Upper lobe of right lung (tissue), 1 donor: ENCODE measurements at places on chromosomes 7 and 10. TPM values are rescaled to one million over a fixed set of nuclear protein-coding genes. Genes with fewer than 3 reads are reported as not detected.

FOXI2 gene
- total RNA-seq, result not detected

PAX4 gene
- total RNA-seq, result not detected

AMPH gene
- 0.58 TPM for total RNA-seq

BEND7 gene
- total RNA-seq, result 31.1 TPM

OR2A5 gene
- not detected for total RNA-seq

- no peak for DNase-seq
Measured at GRCh38 chr7:115748123-115748738, 282.3 kb downstream of the TFEC start.

RBP3 gene
- total RNA-seq, result not detected

DNA sequence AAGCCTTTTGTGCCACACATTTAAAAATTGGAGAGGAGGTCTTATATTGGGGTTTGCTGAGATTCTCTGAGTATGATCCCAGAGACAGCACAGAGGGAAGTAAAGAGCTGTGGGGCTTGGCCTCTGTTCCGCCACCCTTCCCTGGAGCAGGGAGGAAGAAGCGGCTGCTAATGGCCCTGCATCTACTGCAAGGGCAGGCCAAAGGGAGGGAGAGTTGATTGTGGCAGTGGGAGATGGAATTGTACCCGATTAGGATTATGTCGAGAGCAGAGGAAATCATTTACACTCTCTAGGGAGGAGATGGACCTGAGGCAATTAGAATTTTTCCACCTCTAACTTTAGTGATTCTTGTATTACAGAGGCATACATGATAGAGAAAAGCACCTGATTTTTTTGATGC, 28.8 kb downstream of the CYP17A1 start:
- DNase-seq, result no peak

CFAP58 gene
- total RNA-seq, result 0.14 TPM

DNA sequence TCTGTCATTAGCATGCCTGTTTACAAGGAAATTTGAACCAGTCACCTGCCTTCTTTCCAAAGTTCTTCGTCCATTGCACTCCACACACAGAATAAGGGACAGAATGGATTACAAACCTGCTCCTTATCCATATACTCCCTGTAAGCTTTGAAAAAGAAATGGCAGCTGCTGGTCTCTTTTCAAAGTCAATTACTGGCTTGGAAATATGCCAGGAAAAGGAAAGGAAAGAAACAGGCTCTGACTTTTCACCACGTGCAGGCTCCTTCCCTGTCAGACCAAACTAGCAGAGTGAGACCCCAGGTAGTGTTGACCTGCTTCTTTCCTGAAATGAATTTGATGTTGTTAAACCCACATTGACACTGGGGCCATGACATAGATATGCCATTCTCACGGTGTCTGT, 84.5 kb downstream of the LHFPL3 start:
- no peak for DNase-seq

GRCh38 chr7:1140476-1141104, 19.4 kb downstream of the ZFAND2A start:
- DNase-seq, result peak; percentile 1

C1QL3 gene
- not detected for total RNA-seq

DNA sequence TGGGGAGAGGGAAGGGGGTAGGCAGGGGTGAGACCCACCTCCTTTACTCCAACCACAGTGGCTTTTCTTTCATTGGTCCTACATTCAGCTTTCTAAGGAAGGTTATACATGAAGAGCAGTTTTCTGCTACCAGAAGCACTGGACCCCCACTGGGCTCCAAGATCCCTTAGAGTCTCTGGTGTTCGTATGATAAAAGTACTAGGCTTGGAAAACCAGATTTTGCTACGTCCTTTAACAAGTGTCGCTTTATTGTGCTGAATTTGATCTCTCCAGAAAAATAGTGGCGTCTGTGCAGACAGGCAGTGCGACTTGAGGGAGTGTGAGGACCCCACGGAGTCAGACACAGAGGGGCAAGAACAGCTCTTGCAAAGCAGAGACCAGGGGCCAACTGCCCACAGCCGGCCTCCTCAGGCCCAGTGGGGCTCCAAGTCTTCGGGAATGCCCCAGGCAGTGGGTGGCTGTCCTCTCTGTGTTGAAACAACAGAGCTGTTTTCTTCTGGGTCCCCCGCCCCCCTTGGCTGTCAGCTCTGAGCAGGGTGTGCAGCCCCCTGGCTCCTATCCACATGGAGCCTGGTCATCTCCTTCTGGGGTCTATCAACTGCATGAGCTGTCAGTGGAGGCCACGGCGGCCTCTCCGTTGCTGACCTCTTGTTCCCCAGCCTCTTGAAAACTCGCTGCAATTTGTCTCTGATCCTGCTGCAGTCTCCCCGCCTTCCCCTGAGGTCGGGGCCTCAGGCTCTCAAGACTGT, 333.2 kb downstream of the RPS24 start:
- no peak for DNase-seq

- DNase-seq, result no peak
Measured at GRCh38 chr10:129586898-129587443, 119.9 kb downstream of the MGMT start.

SLC29A3 gene
- 14.8 TPM for total RNA-seq

DNA sequence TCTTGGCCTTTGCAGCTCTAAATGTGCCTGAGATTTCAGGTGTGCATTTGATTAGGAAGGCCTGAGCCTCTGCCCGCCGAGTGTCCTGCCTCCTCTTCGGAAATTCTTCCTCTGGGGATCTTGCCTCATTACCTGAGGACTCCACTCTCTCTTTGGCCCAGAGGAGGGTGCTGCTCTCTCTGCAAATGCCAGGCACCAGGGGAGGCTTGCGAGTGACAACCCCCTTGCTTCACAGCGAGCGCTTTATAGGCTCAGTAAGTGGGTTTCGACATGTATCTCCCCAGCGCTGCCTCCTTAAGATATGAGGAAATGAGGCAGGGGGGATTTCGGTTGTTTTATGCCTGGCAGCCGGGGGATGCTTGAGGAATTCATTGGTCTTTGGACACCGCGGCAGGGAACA, 423.9 kb downstream of the GLRX3 start:
- no peak for DNase-seq

KDM7A gene
- 16.7 TPM for total RNA-seq

DNA sequence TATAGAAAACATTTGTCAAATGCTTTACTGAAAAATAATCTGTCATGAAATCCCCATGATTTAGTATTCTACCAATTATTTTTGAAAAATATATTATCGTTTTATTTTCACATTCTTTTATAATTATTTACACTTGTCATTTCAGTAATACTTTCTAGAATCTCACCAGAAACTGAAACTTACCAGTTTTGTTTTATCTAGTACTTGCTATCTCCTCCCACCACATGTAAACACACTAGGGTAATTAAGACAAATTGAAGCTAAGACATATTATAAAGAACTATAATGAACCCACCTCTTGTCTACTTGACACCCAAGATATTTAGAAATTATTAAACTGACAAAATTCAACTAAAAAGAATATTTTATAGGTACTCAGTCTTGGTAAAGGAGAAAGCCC, 51.5 kb upstream of the GRM3 start:
- DNase-seq, result no peak

ITGB8 gene
- 4.6 TPM for total RNA-seq

ZSCAN25 gene
- 18.3 TPM for total RNA-seq

ERVW-1 gene
- not detected for total RNA-seq

TMEM248 gene
- total RNA-seq, result 114 TPM

CCL26 gene
- total RNA-seq, result 1.2 TPM

DNA sequence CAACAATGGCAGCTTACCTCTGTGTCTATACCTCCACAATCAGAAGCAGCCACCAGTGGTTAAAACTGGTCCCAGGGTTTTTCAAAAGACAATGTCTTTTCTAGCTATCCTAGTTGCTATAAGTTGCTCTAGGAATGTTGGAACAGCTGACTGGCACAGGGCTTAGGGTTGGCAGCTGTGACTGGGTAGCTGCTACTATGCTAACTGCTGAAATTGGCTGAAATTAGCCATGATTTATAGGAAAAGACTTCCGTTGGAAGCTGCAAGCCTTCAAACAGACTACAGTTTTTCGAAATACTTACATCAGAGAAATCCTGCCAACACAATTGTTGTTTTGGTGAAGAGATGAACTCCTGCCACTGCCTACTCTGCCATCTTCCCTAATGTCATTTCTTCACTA, 102.3 kb downstream of the MKX start:
- DNase-seq, result no peak

DNA sequence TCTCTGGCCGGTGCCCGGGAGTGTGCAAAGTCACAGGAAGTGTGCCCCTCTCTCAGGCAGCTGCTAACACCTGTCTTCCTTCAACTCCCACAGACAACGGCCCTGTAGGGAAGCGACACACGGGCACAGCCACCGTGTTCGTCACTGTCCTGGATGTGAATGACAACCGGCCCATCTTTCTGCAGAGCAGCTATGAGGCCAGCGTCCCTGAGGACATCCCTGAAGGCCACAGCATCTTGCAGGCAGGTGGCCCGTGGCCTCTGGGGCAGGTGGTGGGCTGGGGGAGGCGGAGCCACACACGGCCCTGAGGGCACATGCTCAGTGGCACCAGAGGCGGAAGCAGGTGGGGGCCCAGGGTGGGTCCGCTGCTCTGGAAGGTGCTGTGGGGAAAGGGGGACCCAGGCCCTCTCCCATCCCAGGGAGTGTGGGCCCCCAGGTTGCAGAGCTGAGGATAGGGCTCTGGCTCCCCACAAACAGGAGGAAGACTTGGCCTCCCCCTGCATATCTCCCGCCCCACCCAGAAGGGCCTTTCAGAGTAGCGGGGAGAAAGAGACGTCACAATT, 6.9 kb downstream of the C10orf105 start:
- DNase-seq, result no peak

PNLIPRP3 gene
- total RNA-seq, result 0.20 TPM

MOGAT3 gene
- total RNA-seq, result not detected

CCDC172 gene
- not detected for total RNA-seq

GRCh38 chr7:21966271-21966670, 20.6 kb upstream of the CDCA7L start:
- DNase-seq, result no peak

LRRN3 gene
- 8.9 TPM for total RNA-seq

- peak; percentile 34 for DNase-seq
Measured at GRCh38 chr10:78764436-78764835, 304.3 kb upstream of the ZMIZ1 start.

- no peak for DNase-seq
Measured at GRCh38 chr10:111080224-111080623, 3.4 kb downstream of the ADRA2A start.

C10orf67 gene
- 1.6 TPM for total RNA-seq

NEBL gene
- 106 TPM for total RNA-seq

ADAM12 gene
- 0.98 TPM for total RNA-seq

- DNase-seq, result peak; percentile 86
Measured at GRCh38 chr10:102231357-102232318, 5.5 kb downstream of the ELOVL3 start.

GRID2IP gene
- 0.46 TPM for total RNA-seq

- no peak for DNase-seq
Measured at GRCh38 chr10:70495691-70496261, 17.2 kb downstream of the PALD1 start.

GRCh38 chr10:59900048-59900727, 6.2 kb downstream of the CCDC6 start:
- DNase-seq, result no peak

DNA sequence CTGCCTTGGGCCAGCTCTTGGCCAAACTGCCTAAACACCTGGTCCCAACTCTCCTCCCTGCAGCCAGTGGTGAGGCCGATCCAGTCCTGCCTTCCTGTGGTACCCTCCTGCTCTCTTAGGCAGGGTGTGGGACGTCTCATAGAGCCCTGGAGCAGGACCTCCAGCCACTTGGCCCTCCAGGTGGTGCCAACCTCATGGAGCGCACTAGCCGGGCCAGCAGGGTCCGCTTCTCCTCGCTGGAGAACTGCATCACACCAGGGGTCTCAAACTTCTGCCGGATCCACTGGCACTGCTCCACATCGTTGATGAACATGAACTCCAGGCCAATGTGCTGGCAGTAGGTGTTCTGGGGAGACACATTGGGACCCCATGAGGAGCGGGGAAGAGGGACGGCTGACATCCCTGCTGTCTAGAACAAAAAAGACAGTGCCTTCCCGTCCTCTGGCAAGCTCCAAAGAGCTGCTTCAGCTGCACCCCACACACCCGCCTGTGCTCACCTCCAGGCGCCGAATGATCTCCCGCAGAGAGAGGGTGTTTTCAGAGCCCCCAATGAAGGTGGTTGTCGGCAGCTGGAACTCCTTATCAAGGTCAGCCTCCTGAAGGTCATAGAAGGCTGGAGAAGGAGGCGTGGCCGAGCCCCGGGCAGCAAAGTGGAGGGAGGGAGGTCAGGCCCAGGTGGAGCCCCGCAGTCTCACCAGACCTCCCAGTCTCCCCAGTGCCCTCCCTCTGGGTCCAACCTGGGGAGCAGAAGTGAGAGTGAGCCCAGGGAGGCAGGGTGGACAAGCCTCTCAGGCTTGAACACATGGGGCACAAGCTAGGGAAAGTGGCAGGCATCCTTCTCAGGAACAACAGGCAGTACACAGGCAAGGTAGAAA, 10.2 kb downstream of the OGDHL start:
- DNase-seq, result no peak

GRCh38 chr10:102208311-102209035, 17.6 kb upstream of the ELOVL3 start:
- DNase-seq, result no peak

GRCh38 chr7:28075674-28076358, 104.8 kb downstream of the JAZF1 start:
- DNase-seq, result no peak
